ENCODE measurements at places on chromosomes 7 and 10.

- DNase-seq: no peak
Measured at GRCh38 chr7:71707041-71707440, 575.1 kb downstream of the GALNT17 start.

GRCh38 chr7:134375206-134375605, 58.5 kb upstream of the SLC35B4 start:
- no peak for DNase-seq

GRCh38 chr10:43091846-43092245, 15.0 kb downstream of the RET start:
- DNase-seq: no peak

GRCh38 chr7:80918399-80918798, 452 bp downstream of the SEMA3C start:
- no peak for DNase-seq

DNA sequence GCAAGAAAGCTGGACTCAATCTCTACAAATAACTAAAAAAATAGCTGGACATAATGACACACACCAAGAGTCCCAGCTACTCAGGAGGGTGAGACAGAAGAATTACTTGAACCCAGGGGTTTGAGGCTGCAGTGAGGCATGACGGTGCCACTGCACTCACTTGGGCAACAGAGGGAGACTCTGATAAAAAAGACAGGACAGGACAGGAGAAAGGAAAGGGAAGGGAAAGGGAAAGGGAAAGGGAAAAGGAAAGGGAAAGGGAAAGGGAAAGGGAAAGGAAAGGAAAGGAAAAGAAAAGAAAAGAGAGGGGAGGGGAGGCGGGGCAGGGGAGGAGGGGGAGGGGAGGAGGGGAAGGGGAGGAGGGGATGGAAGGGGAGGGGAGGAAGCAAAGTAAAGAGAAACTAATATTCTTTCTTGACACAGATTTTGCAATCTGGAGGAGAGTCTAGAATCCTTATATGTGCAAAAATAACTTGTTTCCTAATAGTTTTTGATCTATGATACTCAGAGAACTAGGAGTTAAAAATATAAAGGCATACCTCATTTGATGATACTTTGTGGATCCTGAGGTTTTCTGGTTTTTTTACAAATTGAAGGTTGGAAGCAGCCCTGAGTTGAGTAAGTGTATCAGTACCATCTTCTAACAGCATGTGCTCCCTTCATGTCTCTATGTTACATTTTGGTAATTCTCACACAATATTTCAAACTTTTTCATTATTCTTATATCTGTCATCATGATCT, 8.0 kb downstream of the SAR1A start:
- no peak for DNase-seq

- DNase-seq: no peak
Measured at GRCh38 chr10:37775612-37776011, 81.8 kb downstream of the ZNF248 start.

DNA sequence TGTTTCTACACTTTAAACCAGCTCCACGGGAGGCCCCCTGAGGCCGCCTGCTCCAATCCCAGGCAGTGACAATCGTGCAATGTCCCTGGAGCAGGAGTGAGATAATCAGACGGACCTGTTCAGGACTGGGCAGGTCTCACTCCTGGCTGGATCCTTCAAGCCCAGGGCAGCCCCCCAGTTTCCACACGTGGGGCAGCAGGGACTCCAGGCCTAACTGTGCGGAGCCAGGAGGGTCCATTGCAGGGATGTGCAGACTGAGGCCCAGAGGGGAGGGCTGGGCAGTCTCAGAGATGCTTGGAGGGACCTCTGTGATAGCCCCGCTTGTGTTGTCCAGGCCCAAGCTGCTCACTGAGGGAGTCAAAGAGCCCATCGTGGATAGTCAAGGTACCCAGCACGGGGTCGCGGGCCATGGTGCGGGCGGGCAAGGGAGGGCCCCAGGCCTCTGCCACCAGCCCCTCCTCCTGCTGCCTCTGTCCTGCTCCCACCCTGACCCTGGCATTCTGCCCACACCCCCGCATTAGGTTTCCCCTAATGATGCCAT, 110.5 kb upstream of the KCTD7 start:
- DNase-seq: no peak

DNA sequence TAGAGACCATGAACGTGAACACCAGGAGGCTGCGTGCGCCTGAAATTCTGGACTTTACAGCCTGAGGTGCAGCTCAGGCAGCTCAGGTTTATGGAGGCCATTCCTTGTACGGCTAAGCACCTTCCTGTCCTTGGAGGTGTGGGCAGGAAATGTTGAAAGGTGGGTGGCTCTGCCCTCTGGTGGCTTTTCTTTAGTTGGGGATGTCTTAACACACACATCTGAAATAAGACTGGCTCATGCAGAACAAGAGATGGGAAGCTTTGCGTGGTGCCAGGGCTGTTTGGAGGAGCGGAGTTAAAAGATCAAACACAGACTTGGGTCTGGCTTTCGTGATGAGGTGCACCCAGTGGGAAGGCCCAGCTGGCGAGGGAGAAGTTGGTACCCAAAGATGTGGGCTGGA, 64.1 kb downstream of the DOCK1 start:
- DNase-seq: peak; percentile 23

DNA sequence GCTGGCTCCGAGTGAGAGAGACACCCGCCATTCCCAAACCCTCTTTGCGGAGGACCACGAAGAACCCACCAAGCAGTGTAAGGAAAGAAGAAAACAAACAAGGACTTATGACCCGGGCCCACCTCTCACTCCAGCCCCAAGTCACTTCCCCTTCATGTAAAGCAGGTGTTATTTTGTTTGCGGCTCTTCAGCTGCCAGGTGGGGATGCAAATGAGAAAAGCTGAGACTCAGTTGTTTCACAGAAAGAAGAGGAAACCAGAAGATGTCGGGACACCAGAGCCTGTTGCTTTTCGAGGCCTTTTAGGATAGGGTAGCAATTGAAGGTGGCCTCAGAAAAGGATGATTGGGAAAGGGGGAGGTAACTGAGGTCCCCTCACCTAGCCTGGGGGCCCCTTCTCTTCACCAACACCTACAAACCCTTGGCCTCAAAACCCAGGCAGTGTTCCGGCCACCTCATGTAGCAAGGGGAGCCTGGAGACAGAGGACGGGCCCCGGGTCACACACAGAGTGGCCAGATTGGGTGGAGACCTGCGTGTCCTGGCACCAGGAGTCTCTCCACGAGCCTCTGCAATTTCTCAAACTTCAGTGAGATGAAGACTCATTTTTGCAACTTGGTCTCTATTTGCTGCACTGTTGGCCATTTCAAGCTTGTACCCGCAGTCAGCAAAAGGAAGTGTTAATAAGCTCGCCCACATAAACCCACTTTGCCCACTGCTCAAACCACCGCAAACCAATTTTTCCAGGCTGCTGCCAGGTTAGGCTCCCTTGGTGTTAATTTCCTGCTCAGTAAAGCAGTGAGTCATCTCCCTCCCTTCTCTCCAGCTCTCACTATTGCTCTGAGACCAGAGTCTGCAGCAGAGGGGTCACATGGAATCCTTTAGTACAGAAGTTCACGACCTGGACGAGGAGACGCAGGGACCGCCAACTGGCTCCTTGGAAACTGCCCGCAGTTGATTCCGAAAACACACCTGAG, 45.5 kb downstream of the AOC1 start:
- no peak for DNase-seq

- peak; percentile 13 for DNase-seq
Measured at GRCh38 chr7:17940951-17941431, 697 bp upstream of the SNX13 start.

- no peak for DNase-seq
Measured at GRCh38 chr7:40711706-40712105, 576.9 kb downstream of the SUGCT start.

DNA sequence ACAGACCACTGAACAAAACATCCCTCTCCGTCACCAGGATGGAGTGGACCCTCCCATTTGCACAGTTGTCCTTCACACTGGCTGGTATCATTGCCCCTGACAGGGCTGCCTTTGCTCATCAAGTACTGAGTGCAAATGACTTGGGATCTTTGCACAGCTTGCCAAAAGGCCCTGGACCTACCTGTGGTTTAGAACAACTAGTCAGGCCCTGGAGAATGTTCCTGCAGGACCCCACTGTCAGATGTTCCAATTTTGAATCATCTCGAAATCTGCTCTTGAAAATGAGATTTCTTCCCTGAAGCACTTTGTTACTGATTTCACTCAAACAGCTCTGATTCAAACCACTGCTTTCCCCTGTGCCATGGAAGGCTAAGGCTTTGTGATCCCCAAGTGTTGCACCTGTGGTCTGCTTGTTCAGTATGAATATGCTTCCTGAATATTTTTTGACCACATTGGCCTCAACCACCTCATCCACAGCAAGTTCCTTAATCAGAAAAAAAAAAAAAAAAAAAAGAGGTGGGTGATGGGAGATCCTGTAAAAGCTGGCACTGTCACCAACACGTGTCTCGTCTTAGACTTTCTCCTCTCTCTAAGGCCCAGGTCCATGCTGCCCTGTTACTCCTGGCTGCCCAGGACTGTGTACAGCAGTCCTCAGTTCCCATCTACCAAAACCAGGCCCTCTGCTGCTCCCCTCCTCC, 2.7 kb upstream of the AOAH start:
- DNase-seq: no peak

DNA sequence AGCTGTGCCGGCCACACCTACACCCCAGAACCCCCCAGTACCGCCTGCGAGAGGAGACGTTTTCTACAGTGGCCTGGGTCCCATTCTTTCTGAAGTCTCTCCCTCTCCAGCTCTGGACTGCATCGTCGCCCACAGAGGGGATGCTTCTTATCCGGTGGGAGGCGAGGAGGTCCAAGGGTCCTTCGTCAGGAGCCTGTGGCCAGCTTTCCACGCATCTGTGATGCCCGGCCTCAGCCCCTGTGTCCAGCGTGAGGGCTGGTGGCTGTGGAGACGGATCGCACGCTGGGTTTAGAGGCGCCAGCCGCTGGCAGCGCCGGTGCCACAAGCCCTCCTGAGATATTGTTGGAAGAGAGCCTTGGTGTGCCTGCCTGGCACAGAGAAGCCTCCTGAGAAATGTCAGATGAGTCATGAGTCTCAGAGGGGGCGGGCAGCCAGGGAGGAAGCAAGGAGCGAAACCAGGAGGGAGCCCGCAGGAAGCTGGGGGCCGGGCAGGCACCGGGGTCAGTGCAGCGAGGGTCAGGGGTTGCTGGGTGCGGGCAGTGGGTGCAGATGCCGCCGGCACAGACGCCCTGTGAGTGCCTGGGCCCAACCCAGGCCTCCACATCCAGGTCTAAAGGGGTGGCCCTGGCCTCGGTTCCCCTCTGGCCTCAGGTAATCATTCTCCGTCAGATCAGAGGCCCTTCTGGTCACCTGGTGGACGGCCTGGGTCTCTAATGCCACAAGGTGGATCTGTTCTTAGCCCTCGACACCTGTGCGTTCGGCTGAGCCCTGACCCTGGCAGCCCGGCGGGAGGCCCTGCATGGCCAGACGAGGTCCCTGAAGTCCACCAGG, 86.0 kb upstream of the DIP2C start:
- DNase-seq: no peak

- no peak for DNase-seq
Measured at GRCh38 chr10:125249948-125250347, 89.6 kb upstream of the CTBP2 start.

- no peak for DNase-seq
Measured at GRCh38 chr10:99203310-99203709, 32.3 kb downstream of the HPSE2 start.

- DNase-seq: no peak
Measured at GRCh38 chr7:72524037-72524436, 111.9 kb upstream of the CALN1 start.

GRCh38 chr7:22842383-22842941, 19.8 kb upstream of the TOMM7 start:
- no peak for DNase-seq

GRCh38 chr7:55085511-55086412, 66.9 kb downstream of the EGFR start:
- no peak for DNase-seq

- no peak for DNase-seq
Measured at GRCh38 chr10:59575269-59575668, 134.4 kb downstream of the SLC16A9 start.

- no peak for DNase-seq
Measured at GRCh38 chr10:85430991-85431390, 935.6 kb downstream of the GRID1 start.

DNA sequence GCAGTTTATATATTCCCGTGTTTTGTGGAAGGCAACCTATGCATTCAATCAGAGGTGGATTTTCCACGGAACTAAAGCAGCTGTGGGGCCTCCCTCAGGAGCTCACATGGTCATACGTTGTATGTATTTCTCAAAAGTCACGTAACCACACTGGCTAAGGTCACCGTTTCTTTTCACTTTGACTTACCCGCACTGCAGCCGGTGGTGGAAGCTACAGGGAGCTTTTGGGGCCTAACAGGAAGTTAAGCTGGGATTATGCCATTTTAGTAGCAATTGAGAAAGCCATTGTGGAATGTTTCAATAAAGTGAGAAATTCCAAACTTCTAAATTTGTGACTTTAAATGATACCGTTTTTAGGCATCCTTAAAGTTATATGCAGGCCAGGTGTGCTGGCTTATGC, 111.2 kb upstream of the KLF6 start:
- DNase-seq: no peak

- no peak for DNase-seq
Measured at GRCh38 chr7:88278881-88279280, 27.8 kb downstream of the STEAP4 start.

- DNase-seq: peak; percentile 73
Measured at GRCh38 chr10:96124230-96125141, 5.6 kb upstream of the ZNF518A start.

GRCh38 chr10:46298477-46299285, 11.9 kb downstream of the ANTXRL start:
- DNase-seq: no peak

GRCh38 chr10:93178226-93178625, 104.5 kb downstream of the CYP26A1 start:
- no peak for DNase-seq

DNA sequence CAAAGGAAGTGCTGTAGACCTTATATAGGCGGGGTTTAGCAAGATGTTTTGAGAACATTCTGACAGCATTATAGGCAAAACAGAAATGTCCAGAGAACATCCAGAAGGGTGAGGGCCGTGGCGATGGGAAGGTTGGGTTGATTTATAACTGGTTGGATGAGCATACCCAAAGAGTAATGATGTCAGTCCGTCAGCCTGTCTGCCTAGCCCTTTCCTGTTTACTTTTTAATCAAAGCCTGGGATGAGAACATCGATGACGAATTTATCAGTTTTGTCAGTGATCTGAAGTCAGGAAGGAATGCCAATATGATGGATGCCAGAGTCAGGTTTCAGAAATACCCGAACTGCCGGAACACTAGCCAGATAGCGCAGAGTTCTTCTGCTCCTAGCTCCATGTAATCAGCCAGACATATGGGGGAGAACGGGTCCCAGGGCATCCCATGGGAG, 33.8 kb upstream of the TRIM8 start:
- DNase-seq: no peak

DNA sequence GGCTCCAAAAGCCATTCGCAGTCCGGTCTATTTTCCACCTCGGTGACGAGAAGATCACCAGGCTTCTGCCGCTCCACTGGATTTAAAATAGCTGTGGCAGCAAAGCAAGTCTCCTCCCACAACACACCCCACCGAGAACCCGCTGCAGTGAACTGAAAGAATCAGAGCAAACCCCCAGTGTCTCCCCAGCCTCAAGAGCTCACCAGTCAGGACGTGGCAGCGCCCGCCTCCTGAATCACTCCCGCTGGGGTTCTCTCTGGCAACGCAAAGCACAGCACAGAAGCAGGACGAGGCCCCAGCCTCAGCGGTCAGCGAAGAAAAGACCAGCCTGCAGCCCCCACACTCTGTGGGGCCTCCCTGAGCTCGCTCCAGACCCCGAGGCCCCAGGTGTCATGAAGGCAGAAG, 126.1 kb upstream of the PPP2R2D start:
- DNase-seq: no peak

Data from HEK293T (cell line).